ENCODE measurements at places on chromosomes 2 and 18.
A peak's percentile ranks its signal among the peaks of the same experiment; 100 is the strongest.

GRCh38 chr2:25618676-25619075 is 54.7 kb downstream of the DTNB start:
- DNase-seq: no peak

GRCh38 chr2:108927936-108928659 is 60.9 kb downstream of the EDAR start:
- DNase-seq: peak; percentile 7

DNA sequence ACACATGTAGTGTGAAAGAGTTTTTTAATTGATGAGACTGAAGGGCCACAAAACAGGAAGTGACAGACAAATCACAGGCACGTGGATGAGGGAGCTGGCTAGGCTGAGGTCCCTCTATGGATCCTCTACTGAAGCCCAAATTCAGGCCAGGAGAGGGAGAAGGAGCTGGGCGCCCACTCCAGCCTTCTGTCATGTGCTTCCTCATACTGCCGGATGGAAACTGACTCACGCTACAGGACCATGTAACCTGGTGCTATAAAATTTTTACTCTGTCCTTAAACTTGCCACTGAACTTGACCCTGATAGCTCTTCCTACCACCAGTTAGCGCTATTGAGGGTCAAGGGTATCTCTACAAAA is 31.3 kb downstream of the PSTPIP2 start:
- DNase-seq: no peak

DNA sequence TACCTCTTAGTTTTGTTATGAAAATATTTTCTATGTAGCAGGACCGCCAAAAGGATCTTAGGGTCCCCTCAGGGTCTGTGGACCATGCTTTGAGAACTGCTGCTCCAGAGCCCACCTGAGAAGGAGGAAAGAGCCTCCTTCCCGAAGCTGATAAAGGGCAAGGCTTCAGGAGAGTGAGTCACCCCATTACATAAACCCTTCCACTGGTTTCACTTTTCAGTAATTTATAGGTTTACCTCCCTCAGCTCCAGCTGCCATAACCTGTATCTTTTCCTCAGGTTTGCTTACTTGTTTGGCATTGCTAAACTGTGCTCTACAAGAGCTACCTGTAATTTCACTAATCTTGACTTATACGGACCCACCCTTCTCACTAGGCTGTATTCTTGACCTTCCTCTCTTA is 6.6 kb downstream of the TTLL4 start:
- DNase-seq: no peak

- DNase-seq: no peak
Measured at GRCh38 chr2:137249463-137250130, 484.3 kb downstream of the THSD7B start.

GRCh38 chr2:233803994-233804393 is 25.9 kb downstream of the MROH2A start:
- DNase-seq: no peak

- no peak for DNase-seq
Measured at GRCh38 chr2:15788455-15788829, 151.9 kb upstream of the MYCN start.

DNA sequence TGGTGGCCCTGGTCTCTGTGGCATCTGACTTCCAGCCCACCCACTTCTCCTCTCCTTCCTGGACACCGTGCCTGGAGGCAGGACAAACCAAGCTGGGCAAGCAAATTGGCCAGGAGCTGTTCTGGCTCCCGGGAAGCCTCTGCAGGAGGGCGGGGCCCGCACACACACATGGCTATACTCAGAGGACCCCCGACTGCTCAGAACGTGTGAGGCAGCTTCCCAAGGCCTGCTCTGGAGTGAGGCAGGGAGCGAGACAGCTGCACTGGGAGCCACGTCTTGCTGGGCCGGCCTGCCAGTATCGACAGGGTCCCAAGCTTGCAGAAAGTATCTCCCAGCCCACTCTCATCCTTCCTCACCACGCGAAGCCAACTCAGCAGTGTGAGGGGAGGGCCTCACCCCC is 257.3 kb downstream of the TWIST2 start:
- DNase-seq: no peak

DNA sequence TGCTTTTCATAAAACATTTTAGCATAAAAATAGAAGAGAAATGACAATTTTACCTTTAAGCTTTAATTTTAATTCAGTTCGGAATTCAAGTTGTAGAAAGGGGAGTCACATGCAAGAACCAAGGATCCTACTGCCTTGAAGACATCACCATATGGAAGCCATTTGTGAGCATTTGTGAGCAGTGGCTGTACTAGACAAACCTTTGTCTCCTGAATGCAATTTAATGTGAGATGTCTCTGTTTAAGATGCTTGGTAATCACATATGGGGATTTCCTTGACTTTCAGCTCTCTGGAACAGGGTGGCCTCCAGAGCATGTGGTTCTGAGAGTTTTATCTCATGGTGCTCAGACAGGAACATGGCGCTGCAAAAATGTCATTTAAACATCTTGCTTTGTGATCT is 421.8 kb downstream of the NYAP2 start:
- DNase-seq: no peak

DNA sequence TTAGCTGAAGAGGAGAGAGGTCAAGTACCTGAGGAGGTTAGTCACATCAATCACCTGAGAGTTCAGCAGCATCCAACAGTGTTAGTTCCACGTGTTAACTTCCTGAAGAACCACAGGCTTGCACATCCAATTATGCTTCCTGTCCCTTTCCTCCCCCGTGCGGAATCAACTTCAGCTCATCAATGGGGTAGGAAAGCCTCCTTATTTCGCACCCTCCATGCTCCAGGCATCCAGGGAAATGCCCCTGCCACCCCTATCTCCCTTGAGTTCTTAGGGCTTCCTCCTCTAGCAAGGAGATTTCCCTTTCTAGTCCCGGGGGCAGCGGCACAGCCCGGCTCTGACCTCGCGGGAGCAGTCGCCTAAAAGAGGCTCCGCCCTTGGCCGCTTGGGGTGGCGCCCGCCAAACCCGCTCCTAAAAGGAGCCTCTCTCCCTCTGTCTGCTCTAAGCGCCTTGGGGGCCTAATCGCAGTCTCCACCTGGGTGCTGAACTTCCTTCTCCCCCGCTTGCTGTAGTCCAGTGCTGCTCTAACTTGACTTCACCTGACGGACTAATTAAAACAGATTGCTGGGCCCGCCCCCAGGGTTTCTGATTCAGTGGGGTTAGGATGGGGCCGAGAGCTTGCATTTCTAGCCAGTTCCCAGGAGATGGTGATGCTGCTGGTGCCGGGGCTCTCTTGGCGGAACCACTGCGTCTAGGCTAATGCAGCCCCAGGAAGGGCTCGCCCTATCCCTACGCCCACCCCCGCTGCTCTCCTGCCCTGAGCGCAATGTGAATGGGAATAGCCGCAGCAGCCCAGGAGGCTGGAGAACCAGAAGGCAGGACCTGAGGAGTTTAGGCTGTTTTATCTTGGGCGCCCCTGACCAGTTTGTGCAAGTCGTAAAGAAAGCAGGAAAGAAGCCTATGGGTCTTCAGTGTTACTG is 3.4 kb upstream of the TET3 start:
- DNase-seq: peak; percentile 37

- no peak for DNase-seq
Measured at GRCh38 chr2:207463433-207463832, 66.3 kb upstream of the CREB1 start.

DNA sequence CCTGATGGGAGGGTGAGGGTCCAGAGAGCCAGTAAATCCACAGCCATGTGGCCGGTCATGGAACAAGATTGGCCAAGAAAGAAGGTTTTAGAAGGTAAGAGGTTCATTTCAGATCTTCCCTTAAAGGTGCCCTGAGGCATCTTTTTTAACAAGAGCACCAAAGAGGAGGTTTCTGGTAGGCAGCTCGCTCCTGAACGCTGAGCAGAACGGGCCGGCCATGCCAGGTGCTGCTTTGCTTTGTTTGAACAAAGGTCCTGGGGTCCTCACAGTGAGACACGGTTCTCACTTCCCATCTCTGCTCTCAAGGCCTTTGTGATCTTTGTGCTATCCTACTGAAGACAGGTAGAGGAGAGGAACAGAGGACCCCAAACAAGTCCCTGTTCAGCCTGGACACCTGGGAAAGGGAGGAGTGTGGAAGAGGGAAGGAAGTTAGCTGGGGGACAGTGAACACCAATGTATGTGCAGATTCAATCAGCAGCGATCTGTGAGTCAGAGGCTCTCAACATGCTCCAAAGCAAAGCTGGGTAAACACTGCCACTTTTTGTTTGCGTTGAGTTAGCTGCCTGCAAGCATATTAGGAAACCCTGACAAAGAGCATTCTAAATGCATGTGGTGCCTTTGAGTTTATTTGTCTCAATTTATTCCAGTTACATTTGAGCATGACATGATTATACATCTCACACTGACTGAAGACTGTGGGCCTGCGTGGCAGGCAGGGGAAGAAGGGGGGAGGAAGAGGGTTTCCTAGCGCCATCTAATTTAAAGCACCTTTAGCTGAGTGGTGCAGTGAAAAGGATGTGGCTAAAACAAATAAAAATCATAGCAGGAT is 102.4 kb downstream of the ASB1 start:
- DNase-seq: no peak

- DNase-seq: no peak
Measured at GRCh38 chr2:17758118-17758517, 4.2 kb downstream of the GEN1 start.

- DNase-seq: no peak
Measured at GRCh38 chr2:40034198-40034597, 255.1 kb upstream of the THUMPD2 start.

DNA sequence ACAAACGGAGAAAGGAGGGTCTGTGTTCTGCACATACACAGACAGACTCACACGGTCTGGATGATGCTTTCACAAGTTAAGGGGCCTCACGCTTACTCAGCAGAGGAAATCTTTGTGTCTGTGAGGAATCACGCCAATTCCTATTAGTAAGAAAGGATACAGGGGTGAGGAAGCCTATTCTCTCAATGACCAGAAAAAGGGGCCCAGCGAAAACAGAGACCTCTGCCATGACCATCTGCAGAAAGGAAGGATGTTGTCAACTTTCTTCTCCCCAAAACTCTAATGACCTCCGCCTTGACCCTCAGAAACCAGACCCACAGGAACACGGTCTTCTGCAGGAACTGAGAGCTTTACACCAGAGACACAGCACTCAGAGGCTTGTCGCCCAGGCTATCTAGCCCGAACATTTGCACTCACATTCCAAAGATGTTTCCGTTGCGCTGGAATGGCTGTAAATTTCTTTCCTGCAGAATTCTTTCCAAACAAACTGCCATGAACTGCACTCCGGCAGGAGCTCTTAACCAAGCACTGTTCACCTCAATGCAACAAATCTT is 186.3 kb downstream of the TCF4 start:
- DNase-seq: no peak

- no peak for DNase-seq
Measured at GRCh38 chr2:37414470-37414949, 70.1 kb downstream of the QPCT start.

GRCh38 chr2:9813312-9814128 is 29.8 kb upstream of the TAF1B start:
- DNase-seq: peak; percentile 75

- DNase-seq: no peak
Measured at GRCh38 chr2:108129636-108130035, 110.1 kb upstream of the SULT1C3 start.
